ENCODE measurements at places on chromosomes 7 and 10.

DNA sequence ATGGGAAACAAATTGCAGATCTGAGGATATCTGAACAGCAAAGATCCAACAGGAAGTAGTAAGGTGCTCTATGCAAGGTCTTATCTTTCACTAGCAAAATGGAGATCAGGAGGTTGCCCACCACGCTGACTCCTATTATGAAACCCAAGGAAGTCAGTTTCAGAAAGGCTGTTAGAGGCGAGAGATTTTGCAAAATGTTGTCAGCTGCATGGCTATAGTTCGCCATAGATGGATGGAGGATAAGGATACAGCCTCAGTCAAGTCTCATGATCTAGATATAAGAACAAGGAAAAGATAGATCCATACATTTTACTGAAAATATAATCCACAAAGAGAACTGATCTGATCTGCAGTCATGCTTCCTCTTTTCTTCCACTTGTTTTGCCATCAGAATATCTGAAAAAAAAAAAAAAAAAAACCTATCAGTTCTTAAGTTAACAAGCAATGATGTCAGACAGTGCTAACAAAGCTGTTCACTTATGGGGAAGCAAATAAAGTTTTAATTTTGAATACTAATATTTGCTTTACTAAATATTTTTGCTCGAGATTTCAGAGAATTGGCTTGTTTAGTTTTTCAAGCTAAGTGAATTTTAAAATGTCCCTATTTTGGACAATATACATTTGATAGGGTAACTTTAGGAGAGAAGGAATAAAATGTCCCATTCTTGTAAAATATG, 2.0 kb downstream of the GPR85 start:
- no peak for DNase-seq

- no peak for DNase-seq
These were observed 22.7 kb downstream of the AP5Z1 start for GRCh38 chr7:4797858-4798705.

GRCh38 chr7:131844369-131844768, 287.9 kb upstream of the PODXL start:
- DNase-seq, result no peak

DNA sequence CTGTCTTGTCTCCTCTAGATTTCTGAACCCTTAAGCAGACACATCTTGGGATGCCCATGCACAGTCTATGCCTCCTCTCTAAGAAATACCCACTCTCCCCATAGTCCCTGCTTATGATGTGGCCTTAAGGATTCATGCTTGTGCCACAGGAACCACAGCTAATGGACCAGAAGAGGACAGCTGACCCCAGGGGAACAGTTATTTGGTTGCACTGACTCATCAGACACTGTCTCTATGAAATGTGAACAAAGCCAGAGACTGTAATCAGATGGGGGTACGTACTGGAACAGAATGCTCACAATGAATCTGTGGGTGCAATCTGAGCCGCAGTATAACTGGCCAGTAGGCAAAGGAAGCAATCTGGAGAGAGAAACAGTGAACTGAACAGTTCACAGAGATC, 121.9 kb downstream of the USP6NL start:
- DNase-seq, result no peak

DNA sequence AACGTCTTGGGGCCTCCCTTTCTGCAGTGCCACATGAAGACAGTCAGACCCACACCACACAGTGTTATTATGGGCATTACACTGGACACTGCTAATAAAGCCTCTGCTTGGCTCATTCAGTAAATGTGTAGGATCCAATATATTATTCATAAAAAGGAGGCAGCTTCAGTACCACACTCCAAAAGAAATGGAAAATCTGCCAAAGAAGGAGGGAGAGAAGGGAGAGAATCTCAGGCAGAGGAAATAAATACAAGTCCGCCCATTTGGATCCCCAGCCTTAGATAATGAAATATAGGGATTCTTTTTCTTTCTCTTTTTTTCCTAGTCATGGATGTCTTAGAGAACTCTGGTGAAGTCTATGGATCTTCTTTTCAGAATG, 162.2 kb downstream of the ELMO1 start:
- DNase-seq, result no peak

- DNase-seq, result no peak
These were observed 13.9 kb downstream of the PIK3AP1 start for GRCh38 chr10:96706331-96706853.

GRCh38 chr10:127614484-127615017, 65.4 kb downstream of the NPS start:
- DNase-seq, result no peak

DNA sequence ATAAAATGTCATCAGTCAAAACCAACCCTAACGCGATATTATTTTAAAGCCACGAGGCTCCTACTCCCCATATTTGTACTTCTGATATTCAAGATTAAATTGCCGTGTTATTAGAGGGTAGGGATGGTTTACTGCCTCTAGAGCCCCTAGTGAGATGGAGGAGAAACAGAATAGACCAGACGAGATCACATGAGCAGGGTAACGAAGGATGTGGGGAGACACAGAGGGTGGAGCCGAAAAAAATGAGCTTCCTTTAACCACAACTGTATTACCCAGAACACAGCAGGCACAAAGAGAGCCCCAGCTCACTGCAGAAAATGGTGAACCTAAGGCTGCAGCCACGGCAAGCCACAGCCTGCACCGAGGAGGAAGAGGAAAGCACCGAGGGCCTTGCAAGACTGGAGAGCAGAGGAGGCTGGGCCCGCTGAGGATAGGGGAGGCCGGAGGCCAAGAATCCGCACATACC, 14.3 kb downstream of the ZC3HAV1 start:
- DNase-seq, result peak; percentile 16

DNA sequence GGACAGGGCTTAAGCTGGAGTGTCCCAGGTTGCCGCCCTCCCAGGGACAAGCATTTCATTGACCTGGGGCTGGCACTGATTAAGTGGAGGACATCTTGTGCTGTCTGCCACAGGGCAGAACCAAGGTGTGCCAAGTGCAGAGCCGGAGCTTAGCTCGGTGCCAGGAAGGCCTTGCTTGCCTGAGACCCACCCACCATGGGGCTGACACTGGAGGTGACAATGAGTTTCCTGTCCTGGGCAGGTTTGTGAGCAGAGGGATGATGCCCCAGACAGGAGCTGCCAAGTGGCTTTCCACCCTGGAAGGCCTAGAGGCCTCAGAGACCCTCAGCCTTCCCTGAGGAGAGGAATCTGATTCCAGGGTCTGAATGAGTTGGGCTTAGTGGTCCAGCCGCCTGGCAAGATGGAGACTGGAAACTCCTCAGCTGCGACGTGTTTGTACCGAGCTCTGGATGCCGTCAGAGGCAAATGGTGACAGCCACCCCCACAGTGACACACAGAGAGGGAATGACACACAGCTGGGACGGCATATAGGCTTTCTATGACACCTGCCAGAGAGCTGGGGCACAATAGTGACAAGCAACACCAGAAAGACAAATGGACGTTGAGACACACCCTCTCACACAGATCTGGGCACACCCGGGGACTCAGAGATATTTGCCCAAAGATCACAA, 2.6 kb downstream of the ADCYAP1R1 start:
- DNase-seq, result no peak

GRCh38 chr10:14926061-14926470, 27.8 kb downstream of the DCLRE1C start:
- DNase-seq, result no peak

- DNase-seq, result peak; percentile 98
These were observed 100.0 kb upstream of the EGR2 start for GRCh38 chr10:62916141-62916603.

DNA sequence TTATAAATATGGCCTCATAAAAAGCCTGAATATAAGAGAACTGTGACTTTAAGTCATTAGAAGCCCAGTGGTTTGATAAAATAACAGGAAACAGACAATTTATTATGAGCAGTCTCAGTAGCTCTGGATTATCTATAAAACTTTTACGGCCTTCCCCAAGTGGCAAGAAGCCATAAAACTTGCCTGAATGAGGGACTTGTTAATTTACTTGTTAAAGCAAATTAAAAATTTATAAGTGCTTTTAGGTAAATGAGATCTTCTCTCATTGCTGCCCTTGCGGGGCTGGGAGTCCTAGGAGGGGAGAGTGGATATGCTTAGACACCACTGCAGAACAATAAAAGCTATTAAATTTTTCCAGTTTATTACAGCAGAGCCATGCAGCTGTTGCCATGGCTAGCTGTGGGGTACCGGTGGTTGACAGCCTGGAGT, 499.9 kb downstream of the AUTS2 start:
- DNase-seq, result no peak
